ENCODE measurements at places on chromosomes 4 and X.

GRCh38 chr4:78775303-78776078 is 659 bp upstream of the BMP2K start:
- DNase-seq: peak; percentile 98

DNA sequence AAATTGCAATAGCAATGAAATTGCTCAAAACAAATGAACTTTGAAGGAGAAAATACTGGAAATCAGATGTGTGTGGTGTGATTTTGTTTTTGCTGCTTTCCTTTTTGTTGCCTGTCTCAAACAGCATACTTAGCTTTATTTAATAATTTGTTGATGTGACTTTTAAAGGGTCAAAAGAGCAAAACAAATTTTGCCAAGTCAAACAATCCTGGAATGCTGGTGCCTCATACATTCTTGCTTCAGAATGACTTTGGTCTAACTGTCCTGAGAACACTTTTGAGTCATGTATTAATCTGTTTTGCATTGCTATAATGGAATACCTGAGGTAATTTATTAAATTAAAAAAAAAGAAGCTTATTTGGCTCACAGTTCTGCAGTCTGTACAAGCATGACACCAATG is 3.4 kb downstream of the PF4V1 start:
- DNase-seq: no peak

DNA sequence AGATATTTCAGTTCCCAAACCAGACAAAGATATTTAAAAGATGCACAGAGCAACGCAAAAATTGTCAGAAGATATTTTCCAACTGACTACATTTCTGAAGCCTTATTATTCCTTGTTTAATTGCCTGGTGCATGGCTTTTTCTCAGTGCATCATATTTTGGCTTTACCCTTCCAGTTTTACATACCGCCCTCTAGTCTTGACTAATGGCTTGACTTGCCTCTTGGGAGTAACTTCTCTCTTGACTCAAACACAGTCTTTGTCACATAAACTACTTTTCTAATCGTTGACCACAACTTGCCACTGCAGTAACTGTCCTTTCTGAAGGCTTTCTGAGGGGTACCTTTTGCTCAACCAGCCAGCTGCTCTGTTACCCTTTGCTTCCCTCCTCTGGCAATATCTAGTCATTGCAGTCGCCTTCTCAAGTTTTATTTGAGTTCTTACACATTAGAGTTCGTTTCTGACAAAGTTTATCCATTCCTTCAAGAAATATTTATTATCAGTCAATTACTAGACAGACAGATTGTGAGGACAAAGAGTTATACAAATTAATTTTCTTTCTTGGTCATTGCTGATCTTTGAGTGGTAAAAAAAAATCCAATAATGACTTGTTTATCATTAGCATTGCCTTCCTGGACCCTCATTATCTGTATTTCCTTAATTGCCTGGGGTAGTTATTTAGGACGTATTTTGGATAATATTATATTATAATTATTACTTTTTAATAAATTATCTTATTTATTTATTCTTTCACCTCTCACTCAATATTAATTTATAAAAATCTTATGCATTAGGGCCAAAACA is 506.9 kb upstream of the PCDH10 start:
- peak; percentile 90 for DNase-seq

DNA sequence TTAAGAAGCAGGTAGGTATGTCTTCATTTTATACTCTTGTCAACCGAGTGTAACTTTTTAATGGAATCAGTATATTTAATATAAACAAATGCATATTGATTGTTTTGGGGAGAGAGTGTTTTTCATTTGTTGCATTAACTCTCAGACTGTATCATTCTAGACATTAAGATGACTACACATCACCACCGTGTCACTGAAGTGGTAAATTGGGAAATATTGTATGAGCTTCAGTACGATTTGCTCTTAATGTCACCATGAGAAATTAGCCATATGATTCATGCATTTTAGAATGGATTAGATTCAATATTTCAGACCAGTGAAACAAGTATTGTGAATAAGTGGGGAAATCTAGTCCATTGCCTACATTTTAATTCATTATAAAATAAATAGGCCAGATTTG is 9.7 kb upstream of the MFAP3L start:
- no peak for DNase-seq

DNA sequence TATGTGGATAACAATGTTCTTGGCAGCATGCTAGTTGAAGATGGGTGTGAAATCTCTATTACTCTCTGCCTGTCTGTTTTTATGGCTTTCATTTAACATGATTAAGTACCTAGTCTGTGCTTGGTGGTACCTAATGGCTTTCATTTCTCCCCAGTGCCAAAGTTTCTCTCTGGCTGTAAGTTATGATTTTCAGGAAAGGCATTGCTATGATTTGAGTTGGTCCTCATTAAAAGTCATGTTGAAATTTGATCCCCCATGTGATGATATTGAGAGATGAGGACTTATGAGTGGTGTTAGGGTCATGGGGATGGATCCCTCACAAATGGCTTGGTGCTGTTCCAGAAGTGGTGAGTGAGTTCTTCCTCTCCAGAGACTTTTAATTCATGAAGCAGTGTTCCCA is 162.4 kb upstream of the IL15 start:
- DNase-seq: no peak

GRCh38 chr4:152155070-152155469 is 380.8 kb downstream of the FBXW7 start:
- DNase-seq: no peak

GRCh38 chr4:173880897-173881296 is 350.9 kb upstream of the HAND2 start:
- DNase-seq: no peak

All from OCI-M1 (cell line).